ENCODE measurements at places on chromosomes 2 and 18.

DNA sequence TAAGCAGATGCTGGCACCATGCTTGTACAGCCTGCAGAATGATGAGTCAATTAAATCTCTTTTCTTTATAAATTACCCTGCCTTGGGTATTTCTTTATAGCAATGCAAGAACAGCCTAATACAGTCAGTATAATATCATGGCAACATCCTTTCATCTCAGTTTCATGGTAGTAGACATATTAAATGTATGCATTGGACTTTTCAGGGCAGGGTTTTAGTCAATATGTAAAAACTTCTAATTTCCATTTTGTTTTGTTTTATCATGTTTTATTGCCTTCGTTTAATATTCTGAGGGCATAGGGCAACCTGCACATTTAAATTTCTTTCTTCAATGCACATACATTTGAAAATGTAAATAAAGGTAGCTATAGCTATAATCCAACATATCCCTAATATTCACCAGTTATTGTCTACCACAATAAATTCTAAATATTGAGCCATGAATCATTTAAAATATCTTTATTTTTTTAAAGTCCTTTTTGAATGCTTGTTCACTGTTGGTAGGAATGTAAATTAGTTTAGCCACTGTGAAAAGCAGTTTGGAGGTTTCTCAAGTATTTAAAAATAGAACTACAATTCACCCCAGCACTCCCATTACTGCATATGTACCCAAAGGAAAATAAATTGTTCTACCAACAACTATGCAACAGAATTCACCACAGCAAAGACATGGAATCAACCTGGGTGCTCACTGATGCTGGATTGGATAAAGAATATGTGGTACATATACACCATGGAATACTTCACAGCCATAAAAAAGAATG, 41.8 kb upstream of the GRB14 start:
- DNase-seq, result no peak

GRCh38 chr2:113818382-113818951, 62.0 kb upstream of the SLC35F5 start:
- no peak for DNase-seq

DNA sequence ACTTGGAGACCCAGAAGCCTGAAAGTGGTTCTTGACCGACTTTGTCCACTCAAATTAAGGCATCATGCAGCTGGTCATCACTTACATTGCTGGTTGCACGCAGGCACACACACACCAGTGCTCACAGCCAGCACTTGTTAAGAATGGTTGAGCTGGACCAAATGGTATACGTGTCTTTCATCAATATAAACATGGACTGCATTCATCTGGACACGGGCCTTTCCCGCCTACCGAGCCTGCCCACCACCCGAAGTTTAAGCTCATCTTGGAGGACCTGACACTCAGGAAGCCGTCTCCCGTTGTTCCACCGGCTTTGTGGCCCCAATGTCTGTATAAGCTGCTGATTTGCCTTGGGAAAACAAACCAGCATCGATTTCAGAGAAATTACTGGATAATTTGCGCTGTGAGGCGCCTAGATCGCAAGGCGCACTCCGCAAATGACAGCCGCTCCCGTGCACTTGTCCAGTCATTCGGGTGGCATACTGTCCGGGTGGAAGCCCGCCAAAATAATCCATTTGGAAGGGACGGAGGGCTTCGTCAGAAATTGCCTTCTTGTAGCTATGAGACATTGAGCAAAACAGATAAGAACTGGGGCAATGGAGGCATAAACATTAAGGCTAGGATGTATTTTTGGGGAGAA, 40.1 kb upstream of the AKAIN1 start:
- no peak for DNase-seq

- DNase-seq, result no peak
Observed at GRCh38 chr18:37222354-37222998, 343.1 kb downstream of the CELF4 start.

DNA sequence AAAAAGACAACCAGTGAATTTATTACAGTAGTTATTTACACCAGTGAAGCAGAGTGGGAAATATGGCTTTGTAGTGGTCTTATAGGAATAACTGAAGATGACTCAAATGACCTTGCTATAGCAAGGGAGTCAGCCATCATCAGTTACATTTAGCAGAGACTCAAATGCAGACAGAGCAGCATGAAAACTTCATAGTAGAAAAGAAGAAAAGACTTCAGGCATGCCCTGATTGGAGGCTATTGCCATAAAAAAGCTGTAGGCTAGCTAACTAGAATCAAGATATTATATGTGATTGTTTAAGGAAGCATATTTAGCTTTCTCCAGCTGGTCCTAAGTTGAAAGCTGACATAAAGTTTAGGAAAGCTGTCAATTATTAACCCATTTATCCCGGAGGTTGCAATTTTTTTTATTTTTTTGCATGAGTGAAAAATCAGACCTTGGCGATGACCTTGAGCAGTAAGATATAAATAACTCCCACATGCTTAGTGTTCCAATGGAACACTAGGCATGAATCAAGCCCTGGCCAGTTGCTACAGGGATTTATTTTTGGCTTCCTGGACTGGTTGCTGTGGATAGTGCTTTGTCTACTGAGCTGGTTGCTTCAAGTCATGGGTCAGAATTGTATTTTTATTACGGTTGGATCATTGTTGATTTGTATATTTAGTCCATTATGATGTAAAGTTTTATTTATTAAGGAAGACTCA, 675.6 kb upstream of the VRK2 start:
- no peak for DNase-seq

- peak; percentile 35 for DNase-seq
Observed at GRCh38 chr2:26847655-26848335, at the start of gene DPYSL5. Gene DPYSL5, plus strand, starts transcription at chr2:26848132. Its CDS starts 50,368 bp downstream, at chr2:26898500.

DNA sequence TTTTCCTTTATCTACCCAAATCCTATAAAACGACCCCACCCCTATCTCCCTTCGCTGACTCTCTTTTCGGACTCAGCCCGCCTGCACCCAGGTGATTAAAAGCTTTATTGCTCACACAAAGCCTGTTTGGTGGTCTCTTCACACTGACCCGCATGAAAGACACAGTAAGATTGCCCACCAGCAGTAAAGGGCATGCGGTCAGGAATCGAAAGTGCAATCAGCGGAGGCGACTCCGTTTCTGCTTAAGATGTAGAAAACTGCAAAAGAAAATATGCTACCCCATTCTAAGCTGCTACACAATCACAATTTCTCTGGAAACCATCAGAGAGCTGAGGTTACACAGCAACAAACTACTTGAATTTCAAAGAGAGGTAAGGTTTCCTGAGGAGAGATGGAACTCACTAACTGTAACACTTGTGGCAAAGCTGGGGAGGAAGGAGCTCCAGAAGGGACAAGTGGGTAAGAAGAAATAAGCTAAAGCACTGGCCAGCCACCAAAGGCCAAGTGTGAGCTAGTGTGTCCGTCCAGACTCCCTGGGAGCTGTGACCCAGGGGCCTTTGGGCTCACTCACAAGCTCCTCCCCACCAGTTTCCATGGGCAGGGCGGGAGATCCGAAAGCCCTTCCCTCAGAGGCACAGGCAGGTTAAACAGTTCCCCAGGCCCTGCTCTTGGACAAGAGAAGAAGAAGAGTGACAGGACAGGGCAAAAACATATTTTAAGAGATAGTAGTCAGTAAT, 72.8 kb upstream of the TGFA start:
- DNase-seq, result no peak

DNA sequence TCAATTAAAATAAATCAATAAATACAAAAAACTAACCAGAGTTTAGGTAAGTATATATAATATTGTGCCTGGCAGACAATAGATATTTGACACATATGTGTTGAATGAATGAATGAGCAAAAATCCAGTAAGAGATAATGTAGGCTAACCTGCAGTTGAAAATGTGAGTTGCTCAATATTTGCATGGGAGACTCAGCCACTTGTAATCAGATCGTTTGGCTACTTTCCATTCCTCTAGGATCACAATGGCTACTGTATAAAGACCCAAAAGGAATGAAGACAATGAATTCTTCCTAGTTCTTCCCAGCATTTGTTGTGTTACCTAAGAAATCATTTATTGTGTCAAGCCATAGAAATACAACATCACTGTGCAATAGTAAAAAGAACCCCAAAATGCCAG, 25.3 kb downstream of the PIEZO2 start:
- no peak for DNase-seq

DNA sequence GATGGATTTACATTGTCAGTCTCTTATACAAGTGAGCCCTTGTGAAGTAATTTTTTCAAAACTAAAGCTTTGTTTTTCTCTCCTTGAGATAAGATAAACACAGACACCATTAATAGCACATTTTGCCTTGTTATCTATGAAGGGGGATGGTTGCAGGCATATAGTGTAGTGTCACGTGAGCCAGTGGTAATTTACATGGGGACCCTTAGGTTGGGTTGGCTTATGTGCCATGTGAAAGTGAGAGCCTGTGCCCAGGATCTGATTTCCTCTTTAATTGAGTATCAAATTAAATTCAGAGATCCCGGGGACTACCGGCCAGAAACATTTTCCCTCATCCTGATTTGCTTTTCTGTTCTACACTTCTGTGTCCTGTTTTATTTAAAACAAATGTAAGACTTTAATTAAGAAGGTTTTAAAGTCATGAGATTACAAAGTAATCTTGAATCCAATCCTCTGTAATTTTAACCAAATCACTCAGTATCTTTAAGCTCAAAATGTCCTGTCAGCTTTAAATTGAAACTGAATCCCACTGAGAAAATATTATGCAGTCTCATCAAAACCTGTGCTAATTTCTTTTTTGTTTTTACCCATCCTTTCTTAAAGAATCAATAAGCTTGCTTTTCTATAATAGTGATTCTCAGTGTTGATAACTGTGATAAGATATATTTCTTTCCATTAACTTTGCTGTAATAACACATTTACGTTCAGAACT, 63.8 kb downstream of the PTPRM start:
- DNase-seq, result no peak

DNA sequence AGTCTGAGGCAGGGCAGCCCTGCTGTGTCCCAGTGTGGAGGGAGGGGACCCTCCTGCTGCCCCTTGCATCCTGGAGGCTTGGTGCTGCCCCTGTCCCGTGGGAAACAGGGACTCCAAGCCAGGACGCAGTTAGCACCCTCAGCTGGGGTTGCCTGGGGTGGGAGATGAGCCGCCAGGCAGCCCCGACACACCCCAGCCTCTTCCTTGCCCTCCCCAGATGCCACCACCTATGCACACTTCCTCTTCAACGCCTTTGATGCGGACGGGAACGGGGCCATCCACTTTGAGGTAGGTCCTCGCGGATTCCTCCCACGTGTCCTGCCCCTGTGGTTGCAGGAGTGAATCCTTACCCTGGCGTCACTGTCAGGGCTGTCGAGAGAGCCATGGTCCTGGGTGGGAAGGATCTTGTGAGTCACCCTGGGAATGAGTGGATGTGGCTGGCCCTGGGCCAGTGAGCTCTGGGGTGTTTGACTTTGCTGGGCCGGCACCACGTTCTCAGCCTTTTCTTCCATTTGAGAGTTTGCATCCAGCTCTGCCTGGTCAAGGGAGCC, 27.5 kb upstream of the FAHD2A start:
- no peak for DNase-seq

- DNase-seq, result no peak
Observed at GRCh38 chr2:227287771-227288170, 37.3 kb upstream of the MFF start.

- DNase-seq, result no peak
Observed at GRCh38 chr2:119495948-119496347, 28.3 kb downstream of the SCTR start.
